GM12892 (cell line): ENCODE measurements at places on chromosomes 1 and 21.

- no peak for DNase-seq
Measured at GRCh38 chr21:33270986-33271385, 4.8 kb downstream of the IL10RB start.

- DNase-seq: no peak
Measured at GRCh38 chr1:153779781-153780541, 4.8 kb downstream of the SLC27A3 start.

DNA sequence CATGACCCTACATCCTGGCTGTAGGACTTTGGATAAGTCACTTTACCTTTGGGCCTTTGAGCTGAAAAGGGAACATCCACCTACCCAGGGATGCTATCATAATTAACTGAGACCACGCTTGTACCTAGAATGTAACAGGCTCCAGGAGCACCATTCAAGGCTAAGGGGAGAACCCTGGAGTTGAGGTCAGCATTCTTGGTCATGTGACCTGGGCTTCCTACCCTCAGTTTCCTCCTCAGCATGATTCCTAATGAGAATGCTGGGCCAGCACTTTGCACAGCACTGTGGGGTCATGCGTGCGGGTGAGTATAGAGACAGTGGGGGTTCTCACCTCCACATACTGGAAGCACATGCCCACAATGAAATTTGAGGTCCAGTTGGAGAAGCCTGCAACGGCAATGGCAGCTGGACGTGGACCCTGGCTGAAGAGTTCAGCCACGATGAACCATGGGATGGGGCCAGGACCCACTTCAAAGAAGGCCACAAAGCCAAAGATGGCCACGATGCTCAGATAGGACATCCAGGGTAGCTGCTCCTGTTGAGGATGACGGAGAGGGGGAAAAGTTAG is 31.3 kb downstream of the SLC2A1 start:
- no peak for DNase-seq

DNA sequence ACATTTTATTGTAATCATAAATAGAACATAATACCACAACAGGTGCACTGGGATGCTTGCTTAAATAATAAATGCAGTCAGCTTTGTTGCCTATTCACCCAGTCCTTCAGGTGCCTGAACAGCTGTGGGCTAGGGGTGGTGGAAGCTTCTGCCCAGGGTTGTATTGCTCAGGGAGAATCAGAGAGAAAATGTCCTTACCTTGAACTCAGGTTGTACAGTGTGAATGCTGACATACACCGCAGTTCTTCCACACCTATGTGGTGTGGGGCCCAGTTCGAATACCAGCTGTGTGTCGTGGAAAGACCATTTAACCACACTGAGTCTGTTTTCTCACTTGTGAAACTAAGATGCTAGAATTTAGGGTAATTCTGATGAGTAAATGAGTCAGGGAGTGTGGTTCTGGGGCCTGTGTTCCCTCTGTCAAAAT is 115.7 kb upstream of the ATP1A1 start:
- no peak for DNase-seq

DNA sequence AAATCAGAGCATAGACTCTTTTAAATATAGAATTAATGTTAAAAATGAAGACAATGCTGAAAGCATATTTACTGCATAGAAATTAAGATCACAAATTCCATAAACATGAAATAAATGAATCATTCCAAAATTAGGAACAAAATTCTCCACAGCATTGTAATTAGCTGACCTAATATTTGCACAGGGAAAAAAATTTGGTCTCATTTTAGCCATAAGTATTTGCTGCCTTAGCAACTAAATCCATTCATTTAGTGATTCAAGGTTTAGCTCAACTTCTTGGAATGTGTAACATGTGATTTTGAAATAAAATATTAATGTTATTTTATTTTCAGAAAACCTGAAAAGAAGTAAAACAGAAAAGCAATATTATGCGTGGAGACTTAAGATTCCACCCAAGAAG is 25.5 kb downstream of the ADAMTS5 start:
- no peak for DNase-seq

- DNase-seq: no peak
Measured at GRCh38 chr1:220170836-220171526, 77.0 kb downstream of the IARS2 start.

- DNase-seq: no peak
Measured at GRCh38 chr21:42093991-42094421, 22.9 kb downstream of the UMODL1 start.

- DNase-seq: no peak
Measured at GRCh38 chr1:164740000-164740526, 181.1 kb downstream of the PBX1 start.

GRCh38 chr1:98783821-98784220 is 122.3 kb downstream of the SNX7 start:
- no peak for DNase-seq

GRCh38 chr1:150513351-150513791 is 2.2 kb upstream of the FALEC start:
- no peak for DNase-seq

DNA sequence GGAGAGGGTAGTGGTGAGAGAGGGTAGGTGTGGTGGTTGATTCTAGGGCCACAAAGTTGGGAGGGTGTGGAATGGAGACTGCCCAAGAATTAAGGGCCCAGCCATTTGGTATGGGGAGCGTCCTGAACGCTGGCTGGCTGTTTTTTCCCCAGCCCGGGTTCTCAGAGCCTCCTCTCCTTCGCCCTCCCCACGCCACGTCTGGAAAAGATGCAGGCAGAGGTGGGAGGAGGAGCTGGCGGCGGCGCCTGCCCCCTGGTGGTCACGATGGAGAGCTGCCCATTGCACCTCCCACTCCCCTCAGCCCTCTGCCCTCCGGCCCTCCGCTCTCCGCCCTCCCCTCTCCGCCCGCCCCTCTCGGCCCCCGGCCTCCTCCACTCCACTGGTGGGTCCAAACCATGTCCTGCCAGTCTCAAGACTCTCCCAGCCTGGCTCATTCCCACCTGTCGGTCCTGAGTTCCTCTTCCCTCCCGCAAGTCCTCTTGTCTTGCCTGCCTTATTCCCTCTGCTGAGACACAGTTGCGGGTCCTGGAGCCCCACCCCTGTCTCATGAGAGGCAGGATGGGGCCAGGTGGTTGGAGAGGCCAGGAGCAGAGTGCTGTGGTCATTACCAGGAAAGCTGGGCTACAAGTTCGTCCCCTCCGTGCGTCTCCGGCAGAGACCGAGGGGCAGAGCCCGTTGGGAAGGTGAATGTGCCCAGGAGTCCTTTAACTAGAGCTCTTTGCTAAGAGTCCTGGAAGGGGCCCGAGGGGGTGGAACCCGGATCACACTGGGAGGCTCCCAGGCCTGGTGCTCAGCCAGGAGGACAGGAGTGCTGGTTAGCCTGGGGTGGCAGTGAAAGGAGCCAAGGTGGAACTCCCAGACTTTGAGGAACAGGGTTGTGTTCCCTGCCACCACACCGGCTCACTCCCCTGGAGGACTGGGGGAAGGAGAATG is 22.6 kb downstream of the ETNK2 start:
- DNase-seq: peak; percentile 90

- no peak for DNase-seq
Measured at GRCh38 chr21:16388911-16389560, 659.3 kb downstream of the USP25 start.

DNA sequence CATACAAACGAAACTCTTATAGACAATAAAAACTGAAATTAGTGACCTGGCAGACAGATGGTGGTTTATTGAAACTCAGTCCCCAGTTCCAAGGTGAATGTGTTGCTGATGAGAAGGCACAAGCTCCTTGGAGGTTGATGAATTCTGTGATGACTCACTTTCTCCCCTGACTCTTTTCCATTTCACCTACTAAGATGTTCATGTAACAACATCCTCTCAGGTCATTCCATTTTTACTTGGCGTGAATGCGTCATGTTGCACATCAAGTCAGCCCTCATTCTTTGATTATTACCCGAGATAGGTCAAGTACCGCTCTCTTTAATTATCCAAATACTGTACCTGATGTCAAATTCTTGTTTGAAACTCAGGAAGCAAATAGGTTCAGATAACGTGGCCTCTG is 10.1 kb upstream of the IL10RB start:
- DNase-seq: no peak

GRCh38 chr1:27873671-27874384 is 1.5 kb downstream of the THEMIS2 start:
- no peak for DNase-seq

DNA sequence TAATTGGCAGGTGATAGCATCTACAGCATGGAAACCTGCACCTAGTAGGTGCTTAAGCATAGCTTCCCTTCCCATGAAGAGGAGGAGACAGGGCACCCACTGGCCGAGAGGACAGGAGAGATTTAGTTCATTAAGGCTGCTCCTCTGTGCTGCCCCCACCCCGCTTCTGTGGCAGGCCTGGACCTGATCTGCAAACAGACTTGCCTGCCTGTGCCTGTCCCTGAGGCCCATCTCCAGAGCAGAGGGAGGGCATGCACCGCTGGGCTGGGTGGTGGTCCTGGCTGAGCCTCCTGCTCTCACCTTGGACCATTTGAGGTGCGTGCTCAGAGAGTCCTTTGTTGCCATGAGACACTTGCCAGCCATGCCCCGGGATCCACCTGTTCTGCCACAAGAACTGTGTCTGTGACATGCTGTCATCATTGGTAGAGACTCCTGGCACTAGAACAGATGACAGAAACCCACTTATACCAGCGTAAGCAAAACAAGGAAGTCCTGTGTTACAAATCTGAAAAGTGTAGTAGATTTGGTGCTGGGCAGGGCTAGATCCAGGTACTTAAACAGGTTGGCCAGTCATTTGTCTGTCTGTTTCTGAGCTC is 55.6 kb downstream of the PTPRF start:
- no peak for DNase-seq
